ENCODE measurements at places on chromosomes 7 and 10.

- no peak for DNase-seq
Measured at GRCh38 chr10:33681595-33681994, 347.1 kb upstream of the NRP1 start.

DNA sequence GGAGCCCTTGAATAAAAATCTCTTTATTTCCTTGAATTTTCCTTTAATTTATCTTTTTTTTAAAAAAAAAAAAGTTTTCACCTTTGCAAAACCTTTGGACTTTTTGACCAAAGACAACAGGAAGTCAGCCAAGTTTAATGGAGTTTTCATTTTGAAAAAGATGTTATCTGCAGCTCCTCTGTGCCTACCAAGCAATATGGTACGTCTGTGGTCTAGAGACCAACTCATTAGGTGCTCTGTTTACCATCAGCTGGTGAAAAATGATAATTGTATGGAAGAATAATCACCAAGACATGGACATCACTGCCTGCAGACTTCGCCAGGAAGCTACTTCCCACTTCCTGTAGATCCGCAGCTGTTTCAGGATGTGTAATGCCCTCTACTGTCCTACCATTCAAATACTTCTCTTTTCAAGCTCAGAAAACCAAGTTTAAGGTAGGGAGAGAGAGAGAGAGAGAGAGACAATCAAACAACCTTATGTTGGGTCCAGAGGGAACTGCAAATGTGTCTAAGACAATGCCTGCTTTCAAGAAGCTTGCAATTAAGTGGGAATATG lies 18.7 kb downstream of the PLXNA4 start:
- no peak for DNase-seq

- DNase-seq, result no peak
Measured at GRCh38 chr10:60045571-60045970, 139.2 kb upstream of the CCDC6 start.

DNA sequence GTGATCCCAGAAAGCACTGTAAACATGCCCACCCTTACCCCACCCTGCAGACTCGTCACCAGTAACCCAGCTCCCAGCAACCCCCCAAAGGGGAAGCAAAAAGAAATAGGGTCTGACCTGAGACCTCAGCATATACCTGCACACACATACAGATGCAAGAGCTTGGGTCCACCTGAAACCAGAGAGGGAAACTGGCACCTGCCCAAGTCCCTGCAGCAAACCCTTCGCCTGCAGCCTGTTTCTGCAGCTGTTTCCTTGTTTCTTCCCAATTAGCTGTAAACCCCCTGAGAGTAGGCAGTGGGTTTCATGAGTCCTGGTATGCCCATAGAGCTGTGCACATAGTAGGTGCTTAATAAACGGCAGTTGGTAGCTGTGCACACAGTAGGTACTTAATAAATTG lies 140.5 kb downstream of the FGFR2 start:
- DNase-seq, result no peak

GRCh38 chr7:39172137-39172536 lies 194.4 kb downstream of the POU6F2 start:
- DNase-seq, result no peak

DNA sequence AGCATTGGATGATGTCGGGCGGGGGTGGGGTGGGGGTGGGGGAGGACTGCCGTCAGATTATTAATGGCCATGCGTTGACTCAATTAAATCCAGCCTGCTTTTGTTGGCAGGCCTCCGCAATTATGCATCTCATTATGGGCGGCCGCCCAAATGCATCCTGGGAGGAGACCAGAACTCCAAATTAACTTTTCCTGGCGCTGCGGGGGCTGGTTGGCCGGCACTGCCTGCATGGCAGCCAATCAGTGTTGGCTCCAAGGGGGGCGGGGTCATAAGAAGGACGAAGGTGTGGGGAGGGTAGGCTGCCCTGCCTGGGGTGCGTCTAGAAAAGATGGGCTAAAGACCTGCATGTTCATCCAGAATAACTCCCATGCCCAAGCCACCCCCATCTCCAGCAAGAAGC lies 83.9 kb upstream of the PAX2 start:
- no peak for DNase-seq

GRCh38 chr7:25262586-25262985 lies 34.3 kb upstream of the NPVF start:
- DNase-seq, result no peak

GRCh38 chr7:25985196-25985595 lies 166.8 kb upstream of the NFE2L3 start:
- no peak for DNase-seq

DNA sequence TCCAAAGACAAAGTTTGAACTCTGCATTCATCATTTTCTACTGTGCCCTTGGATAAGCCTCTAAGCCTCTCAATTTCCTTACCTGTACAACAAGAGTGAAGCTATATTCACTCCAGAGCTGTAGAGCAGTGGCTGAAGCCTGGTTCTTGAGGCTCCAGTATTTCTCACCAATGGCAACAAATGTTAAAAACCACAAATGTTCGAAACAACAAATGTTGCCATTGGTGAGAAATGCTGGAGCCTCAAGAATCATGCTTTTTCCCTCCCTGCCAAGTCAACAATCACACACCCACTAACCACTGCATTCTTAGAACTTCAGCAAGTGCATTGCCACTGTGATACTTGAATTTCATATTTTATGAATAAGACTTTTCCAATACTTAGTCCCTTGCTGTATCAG lies 237.9 kb downstream of the TMEM26 start:
- no peak for DNase-seq

- DNase-seq, result no peak
Measured at GRCh38 chr7:122311050-122311700, 6.6 kb upstream of the FEZF1 start.

GRCh38 chr10:84820120-84820519 lies 491.7 kb downstream of the CCSER2 start:
- no peak for DNase-seq

- no peak for DNase-seq
Measured at GRCh38 chr7:143407287-143408251, 1.1 kb downstream of the EPHA1 start.

DNA sequence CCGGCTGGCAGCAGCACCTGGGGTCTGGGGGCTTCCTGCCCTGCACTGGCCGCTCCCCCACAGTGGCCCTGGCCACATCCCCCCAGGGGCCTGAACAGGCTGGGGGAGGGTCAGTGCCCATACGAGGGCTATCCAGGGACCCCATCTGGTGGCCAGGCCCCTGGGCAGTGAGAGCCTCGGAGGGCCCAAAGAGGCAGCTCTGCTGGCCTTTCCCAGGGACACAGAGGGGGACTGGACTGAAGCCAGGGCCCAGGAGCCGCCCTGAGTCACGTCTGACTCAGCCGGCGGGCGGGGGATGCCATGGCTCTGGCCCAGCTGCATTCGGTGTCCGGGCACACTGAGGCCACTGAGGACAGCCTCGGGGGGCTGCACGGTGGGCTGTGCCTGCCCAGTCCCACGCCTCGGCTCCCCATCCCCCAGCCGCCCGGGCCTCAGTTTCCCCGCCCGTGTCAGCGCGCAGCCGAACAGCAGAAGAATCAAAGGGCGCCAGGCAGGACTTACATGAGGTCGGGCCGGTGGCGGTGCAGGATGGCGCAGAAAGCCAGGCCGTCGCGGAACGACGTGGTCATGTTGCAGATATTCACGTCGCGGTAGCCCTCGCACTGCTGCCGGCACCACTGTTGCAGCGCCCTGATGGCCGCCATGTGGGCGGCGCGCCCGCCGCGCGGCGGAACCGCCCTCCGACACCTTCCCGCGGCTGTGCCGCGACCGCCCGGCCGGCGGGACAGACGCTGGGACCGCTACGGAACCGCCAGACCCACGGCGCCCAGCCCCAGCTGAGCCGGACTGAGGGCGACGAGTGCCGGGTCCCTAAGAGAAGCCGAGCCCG lies at the start of gene MICALL2:
Gene MICALL2 (minus strand): TSS at position 788 of the 829 bp plus-strand sequence. CDS start 144 bp downstream, at position 644.
- peak; percentile 42 for DNase-seq

GRCh38 chr10:18822156-18822555 lies 162.9 kb downstream of the ARL5B start:
- DNase-seq, result no peak

DNA sequence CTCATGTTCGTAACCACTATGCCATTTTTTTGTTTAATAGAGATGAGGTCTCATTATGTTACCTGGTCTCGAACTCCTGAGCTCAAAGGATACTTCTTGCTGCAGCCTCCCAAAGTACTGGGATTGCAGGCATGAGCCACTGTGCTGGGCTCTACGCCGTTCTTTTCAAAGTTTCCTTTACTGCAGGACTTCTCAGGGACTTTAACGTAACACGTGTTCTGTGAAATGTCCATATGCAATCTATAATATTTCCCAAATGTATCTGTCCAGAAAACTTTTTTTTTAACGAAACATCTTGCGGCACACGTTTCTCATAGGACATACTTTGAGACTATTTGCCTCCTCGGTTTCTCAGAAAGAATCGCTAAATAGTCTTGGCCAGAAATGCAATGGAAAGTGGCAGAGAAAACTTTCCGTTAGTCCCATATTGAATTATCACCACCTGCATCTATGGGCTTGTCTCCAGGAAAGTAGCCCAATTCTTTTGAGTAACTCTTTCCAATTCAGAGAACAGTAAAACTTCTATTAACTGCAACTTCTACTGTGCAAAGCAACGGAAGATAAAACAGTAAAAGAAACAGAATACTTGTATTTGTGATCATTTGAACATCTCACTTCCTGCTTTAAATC lies 96.3 kb downstream of the ELMO1 start:
- no peak for DNase-seq

- no peak for DNase-seq
Measured at GRCh38 chr10:109866995-109867635, 56.2 kb downstream of the XPNPEP1 start.

DNA sequence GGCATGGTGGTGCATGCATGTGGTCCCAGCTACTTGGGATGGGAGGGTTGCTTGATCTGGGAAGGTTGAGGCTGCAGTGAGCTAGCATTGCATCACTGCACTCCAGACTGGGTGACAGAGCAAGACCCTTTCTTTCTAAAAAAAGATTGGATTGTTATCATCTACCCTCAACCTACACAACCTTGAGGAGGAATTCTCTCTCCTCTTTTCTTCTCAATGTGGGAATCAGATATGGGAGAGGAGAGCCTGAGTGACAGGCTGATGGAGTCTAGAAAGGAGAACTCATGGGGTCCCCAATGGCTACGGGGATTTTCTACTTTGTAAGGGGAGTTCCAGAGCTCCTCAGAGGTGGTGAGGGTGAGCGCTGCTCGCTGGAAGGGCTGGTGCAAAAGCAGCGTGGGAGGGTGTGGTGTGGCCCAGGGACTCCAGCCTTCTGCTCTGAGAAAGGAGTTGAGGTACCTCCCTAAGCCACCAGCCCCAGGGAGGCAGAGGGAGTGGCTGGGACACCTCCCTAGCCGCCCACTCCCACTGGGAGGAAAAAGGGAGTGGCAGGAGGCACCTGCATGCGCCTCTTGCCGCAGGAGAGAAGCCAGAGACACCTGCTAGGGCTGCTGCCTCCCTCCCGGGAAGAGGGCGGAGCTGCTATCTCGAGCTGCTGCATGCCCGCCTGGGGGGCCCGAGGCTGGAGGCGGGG lies 48.4 kb downstream of the GATA3 start:
- DNase-seq, result no peak

- no peak for DNase-seq
Measured at GRCh38 chr7:144391823-144392255, 11.7 kb downstream of the NOBOX start.

- DNase-seq, result no peak
Measured at GRCh38 chr10:131230641-131231322, 80.7 kb downstream of the TCERG1L start.

DNA sequence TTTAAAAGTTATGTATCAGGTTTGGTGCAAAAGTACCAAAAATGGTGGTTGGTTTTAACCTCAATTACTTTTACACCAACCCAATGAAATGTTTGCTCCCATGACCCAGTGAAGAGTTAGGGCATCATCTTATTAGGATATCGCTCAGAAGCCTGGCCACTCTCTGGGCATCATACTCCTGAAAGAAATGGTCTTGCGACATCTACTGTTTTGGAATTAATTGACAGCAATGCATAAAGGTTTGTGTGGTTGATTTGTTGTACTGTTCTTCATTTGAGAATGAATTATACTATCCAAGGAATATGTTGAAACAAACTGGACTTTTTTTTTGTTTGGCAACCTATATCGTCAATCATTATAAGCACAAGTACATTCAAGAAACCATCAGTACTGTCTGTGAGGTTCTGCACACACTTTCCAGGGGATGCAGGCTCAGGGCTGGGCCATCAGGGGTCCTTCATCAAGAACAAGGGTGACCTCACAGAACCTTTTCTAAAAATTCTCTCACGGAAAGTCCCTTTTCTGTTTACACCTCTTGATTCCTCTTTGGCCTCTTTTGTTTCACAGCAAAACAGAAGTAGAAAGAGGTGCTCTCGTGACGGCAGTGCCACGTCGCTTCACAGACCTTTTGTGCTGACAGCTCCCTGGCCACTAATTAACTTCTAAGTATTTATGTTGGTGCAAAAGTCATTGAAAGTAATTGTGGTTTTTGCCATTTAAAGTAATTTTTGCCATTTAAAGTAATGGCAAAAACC lies 117.2 kb upstream of the KLF6 start:
- DNase-seq, result no peak

DNA sequence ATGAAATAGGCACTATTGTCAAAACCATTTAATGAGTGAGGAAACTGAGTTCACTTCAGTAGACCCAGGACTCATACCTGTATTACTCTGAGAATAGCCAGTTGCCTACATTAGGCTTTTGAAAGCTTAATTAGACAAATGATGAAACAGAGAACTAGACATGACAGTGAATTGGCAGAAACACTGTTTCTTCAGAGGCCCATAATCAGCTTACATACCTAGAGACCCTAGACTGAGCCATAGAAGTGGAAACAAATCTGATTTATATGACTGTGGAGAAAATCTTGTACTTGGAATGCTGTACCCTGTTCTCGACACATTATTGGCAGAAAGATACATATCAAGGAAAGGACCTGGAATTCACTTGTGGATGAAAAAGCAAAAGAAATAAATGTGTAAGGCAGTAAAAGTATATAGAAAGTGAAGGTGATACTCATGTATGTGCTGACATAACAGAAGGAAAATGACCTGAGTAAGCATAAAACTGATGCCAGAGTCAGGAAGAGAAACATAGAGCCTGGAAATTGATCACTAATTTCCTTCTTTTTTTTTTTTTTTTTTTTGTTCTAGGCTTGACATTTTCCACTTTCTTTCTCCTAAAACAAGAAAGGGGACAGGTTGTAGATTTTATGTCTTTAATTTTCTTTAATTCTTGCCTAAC lies 251.5 kb downstream of the BICC1 start:
- DNase-seq, result no peak

GRCh38 chr10:63438506-63439498 lies 27.0 kb downstream of the JMJD1C start:
- DNase-seq, result no peak

- DNase-seq, result no peak
Measured at GRCh38 chr7:41501466-41501865, 201.4 kb downstream of the INHBA start.

DNA sequence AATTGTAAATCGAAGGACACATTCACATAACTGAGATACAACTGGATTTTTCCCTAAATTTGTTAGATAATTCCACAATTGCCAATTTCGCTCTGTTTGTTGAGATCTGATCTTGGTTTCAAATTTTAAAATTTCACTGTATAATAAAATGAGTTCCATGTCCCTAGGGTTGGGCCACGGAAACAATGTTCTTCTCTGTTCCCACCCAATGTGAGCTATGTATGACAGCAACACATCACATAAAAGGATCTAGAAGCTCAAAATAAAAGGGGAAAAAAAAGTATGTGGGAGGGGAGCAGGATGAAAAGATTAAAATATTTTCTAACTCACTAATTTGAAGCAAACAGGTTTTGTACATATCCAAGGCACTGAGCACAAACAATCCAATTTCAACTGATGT lies 287.8 kb upstream of the MKLN1 start:
- no peak for DNase-seq

- no peak for DNase-seq
Measured at GRCh38 chr10:102769375-102770107, 25.8 kb downstream of the WBP1L start.

All from GM04503 (cell line).